Stimulated activated CD8-positive, alpha-beta memory T cell treated with anti-CD3 and anti-CD28 coated beads, Interleukin-2, amount 100 ng/mL, for 1 hour (primary cell): ENCODE measurements at places on chromosomes 13 and 19.

GRCh38 chr19:7682175-7682855 is 1.7 kb downstream of the TRAPPC5 start:
- no peak for DNase-seq

GRCh38 chr19:38888876-38889275 is 10.5 kb downstream of the SIRT2 start:
- DNase-seq = no peak

- no peak for DNase-seq
Measured at GRCh38 chr19:48737360-48737998, 2.9 kb downstream of the RASIP1 start.

GRCh38 chr13:65966991-65967451 is 1263.1 kb downstream of the PCDH9 start:
- DNase-seq = no peak

DNA sequence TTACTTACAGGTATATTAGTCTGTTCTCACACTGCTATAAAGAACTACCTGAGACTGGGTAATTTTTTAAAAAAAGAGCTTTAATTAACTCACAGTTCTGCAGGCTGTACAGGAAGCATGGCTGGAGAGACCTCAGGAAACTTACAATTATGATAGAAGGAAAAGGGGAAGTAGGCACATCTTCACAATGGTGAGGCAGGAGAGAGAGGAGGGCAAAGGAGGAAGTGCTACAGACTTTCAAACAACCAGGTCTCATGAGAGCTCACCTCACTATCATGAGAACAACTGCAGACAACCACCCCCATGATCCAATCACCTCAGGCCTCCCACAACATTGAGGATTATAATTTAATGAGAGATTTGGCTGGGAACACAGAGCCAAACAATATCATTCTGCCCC is 511.7 kb downstream of the SLITRK6 start:
- no peak for DNase-seq

DNA sequence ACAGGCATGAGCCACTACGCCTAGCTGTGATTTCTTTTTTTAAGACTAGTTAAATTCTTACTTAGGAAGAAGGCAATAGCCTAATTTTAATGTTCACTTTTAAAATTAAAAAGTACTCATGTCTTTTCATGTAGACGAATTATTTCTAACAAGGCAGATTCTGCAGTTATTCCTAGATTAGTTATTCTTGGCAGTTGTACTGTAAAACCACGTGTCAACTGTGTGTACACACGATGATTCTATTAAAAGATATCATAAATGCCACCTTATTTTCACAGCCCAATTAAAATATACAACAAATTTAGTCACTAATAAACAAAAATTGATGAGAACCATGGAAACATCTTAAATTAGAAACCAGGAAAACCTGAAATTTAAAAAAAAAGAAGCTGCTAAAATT is 10.6 kb upstream of the FOXO1 start:
- no peak for DNase-seq

- DNase-seq = no peak
Measured at GRCh38 chr13:52414963-52415362, 9.0 kb upstream of the THSD1 start.

DNA sequence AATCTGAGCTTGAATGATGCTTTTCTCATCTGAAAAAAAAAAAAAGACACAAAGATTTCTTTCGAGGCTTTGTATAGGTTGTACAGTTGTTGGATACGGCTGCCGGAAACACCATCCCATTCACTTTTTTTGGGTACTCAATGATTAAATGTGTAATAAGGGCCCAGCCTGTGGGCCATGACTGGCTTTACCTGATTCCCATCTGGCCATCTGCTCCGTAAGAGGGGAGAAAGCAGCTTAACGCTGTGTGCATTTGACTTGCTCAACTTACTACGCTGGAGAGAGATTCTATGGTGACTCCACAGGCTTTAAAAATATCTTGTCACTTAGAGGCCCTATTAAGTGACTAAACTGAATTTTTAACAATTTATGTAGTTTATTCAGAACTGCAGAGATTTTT is 731 bp downstream of the ZNF558 start:
- DNase-seq = no peak

- no peak for DNase-seq
Measured at GRCh38 chr13:67377919-67378318, 147.8 kb upstream of the PCDH9 start.

DNA sequence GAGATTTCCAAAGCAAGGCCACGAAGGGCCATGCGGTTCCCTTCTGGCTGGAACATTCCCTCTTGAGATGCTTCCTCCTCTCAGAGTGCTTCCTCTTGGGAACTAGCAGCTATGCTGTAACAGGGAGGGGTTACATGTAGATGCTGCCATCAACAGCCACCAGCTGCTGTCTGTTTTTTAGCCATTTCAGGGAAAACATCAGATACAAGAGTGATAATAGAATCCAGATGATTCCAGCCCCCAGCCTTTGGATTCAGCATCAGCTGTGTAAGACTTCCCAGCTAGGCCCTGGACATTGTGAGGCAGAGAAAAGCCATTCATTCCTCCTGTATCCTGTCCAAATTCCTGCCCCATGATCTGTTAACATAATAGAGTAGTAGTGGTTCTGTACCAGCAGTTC is 8.2 kb upstream of the ZNF177 start:
- no peak for DNase-seq

GRCh38 chr13:37893321-37893720 is 23.7 kb upstream of the TRPC4 start:
- DNase-seq = no peak

DNA sequence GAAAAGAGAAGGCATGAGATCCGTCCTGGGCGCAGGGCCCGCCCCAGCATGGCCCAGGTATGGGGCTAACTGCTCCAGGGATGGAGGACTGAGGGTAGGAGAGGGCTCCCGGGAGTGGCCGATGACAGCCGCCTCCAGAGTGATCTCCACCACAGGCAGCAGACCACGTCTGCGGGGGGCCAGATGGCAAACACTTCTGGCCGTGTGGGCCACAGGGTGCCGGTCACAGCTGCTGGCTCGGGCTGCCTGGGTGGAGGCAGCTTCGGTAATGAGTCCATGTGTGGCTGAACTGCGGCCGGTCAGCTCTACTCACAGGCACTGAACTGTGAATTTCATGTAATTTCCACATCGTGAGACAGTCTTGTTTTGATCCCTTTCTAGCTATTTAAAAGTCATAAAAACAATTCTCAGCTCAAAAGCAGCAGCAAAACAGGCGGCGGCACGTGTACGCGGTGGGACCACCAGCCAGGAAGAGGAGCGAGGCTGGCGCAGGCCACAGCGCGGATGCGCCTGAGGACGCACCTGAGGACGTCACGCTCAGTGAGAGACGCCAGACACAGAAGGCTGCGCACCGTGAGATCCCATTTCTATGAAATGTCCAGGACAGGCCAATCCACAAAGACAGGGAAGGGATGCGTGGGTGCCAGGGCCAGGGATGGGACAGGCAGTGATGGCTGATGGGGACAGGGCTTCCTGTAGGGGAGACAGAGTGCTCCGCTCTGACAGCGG is 4.0 kb downstream of the LSM7 start:
- DNase-seq = no peak

- DNase-seq = no peak
Measured at GRCh38 chr19:14961956-14962685, 17.5 kb downstream of the SLC1A6 start.

- DNase-seq = no peak
Measured at GRCh38 chr13:23680845-23681669, 110.8 kb downstream of the TNFRSF19 start.

DNA sequence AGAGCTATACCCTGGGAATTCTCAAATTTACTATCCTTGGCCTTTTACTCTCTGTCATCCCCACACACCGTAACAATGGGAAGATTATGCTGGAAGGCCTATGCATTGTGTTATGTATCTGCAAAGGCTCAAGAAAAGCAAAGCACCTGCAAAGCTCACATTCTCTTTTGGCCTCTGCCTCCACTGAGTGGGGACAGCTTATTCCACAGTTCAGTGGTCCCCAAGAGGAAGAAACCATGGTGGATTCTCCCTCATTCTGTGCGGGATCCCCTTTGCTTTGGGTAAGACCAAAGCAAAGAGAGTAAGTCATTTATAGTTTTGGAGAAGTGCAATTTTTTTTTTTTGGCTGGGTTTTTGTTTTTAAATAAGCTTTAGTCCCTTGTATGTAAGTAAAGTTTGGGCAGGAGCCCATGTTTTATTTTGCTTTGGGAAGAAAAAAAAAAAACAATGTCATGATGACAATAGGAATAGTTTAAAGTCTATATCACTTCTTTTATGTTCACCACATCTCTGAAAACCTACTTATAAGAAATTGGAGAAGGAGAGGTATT is 530.6 kb downstream of the FGF9 start:
- no peak for DNase-seq

DNA sequence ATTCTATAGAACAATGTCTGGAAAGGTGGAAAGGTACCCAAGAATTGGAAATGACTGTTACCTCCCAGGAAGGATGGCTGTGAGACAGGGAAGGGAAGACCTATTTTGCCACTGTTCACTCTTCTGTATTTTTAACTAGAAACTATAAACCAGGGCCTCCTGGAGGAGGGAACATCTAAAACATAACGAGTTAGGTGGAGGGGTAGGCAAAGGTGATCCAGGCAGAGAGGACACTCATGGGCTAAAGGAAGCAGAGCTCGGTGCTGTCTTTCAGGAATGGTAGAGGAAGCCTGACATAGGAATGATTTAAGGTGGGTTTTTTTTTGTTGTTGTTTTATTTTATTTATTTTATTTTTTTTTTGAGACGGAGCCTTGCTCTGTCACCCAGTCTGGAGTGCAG is 5.8 kb downstream of the EIF3K start:
- DNase-seq = no peak
